ENCODE measurements at places on chromosomes 16 and 17. TPM values are rescaled to one million over a fixed set of nuclear protein-coding genes. Genes with fewer than 3 reads are reported as not detected.

CA7 gene
- total RNA-seq: not detected

CLEC3A gene
- total RNA-seq: not detected

PRAC1 gene
- not detected for total RNA-seq

NATD1 gene
- total RNA-seq: 3.0 TPM

LHX1 gene
- total RNA-seq: 0.24 TPM

NKIRAS2 gene
- total RNA-seq: 27.8 TPM

TELO2 gene
- total RNA-seq: 156 TPM

ITGAX gene
- 62.1 TPM for total RNA-seq

CTNS gene
- 24.5 TPM for total RNA-seq

OMG gene
- 1.4 TPM for total RNA-seq

OR2C1 gene
- total RNA-seq: not detected

TMEM204 gene
- 2.8 TPM for total RNA-seq

CA10 gene
- total RNA-seq: not detected

CBX2 gene
- total RNA-seq: 2.1 TPM

INCA1 gene
- total RNA-seq: 0.56 TPM

TBC1D3 gene
- 3.9 TPM for total RNA-seq

VAT1L gene
- total RNA-seq: 0.11 TPM

DPEP1 gene
- not detected for total RNA-seq

ZNF423 gene
- total RNA-seq: not detected

ABCA10 gene
- 4.7 TPM for total RNA-seq

ABHD15 gene
- 20.3 TPM for total RNA-seq

CMTM2 gene
- total RNA-seq: 0.67 TPM

AXIN1 gene
- 20.1 TPM for total RNA-seq

PRSS53 gene
- 4.1 TPM for total RNA-seq

ZSCAN32 gene
- 12.6 TPM for total RNA-seq

GINS2 gene
- total RNA-seq: 69.5 TPM

VAT1 gene
- total RNA-seq: 19.0 TPM

C17orf50 gene
- not detected for total RNA-seq

TEKT1 gene
- not detected for total RNA-seq

CD7 gene
- 61.8 TPM for total RNA-seq

SLC16A13 gene
- total RNA-seq: 19.1 TPM

CORO6 gene
- total RNA-seq: 2.1 TPM

CCL1 gene
- total RNA-seq: 4.8 TPM

PYDC1 gene
- total RNA-seq: not detected

EPN3 gene
- not detected for total RNA-seq

PPP1R27 gene
- total RNA-seq: not detected
